ENCODE measurements at places on chromosomes 5 and 9. TPM values are rescaled to one million over a fixed set of nuclear protein-coding genes. Genes with fewer than 3 reads are reported as not detected.

Gene ARHGEF28
- 4.8 TPM for polyA plus RNA-seq

Gene ACSL6
- polyA plus RNA-seq, result 0.13 TPM

Gene NKD2
- not detected for polyA plus RNA-seq

Gene ADAMTS2
- polyA plus RNA-seq, result 4.8 TPM

Gene PCDHGB2
- 1.1 TPM for polyA plus RNA-seq

Gene FBP2
- polyA plus RNA-seq, result not detected

Gene ZNF300
- polyA plus RNA-seq, result 4.0 TPM

Gene DCTN4
- polyA plus RNA-seq, result 21.3 TPM

Gene ISL1
- not detected for polyA plus RNA-seq

Gene ADAMTS16
- polyA plus RNA-seq, result not detected

Gene ABLIM3
- polyA plus RNA-seq, result 33.1 TPM

Gene PCDHGC5
- 0.84 TPM for polyA plus RNA-seq

Gene GABBR2
- not detected for polyA plus RNA-seq

Gene WDR38
- polyA plus RNA-seq, result 0.75 TPM

Gene TCF7
- polyA plus RNA-seq, result 2.8 TPM

Gene NRARP
- polyA plus RNA-seq, result 0.97 TPM

Gene ADCY2
- 6.4 TPM for polyA plus RNA-seq

Gene SVEP1
- polyA plus RNA-seq, result 2.3 TPM

Gene CBY3
- polyA plus RNA-seq, result not detected

Gene KCNV2
- polyA plus RNA-seq, result not detected

Gene SYNPO
- polyA plus RNA-seq, result 228 TPM

Gene CDH6
- polyA plus RNA-seq, result 3.6 TPM

Gene CTXN3
- polyA plus RNA-seq, result not detected

Data from aorta (tissue), 5 donors.